ENCODE measurements at places on chromosomes 2 and 18. TPM values are rescaled to one million over a fixed set of nuclear protein-coding genes. Genes with fewer than 3 reads are reported as not detected.

The STAT4 gene
- total RNA-seq: 3.6 TPM

The FKBP7 gene
- 7.3 TPM for total RNA-seq

The SPHKAP gene
- 0.09 TPM for total RNA-seq

The LIMS2 gene
- total RNA-seq: 29.9 TPM

The WDR54 gene
- 4.8 TPM for total RNA-seq

The UGT1A8 gene
- 12.2 TPM for total RNA-seq

The CHRNG gene
- not detected for total RNA-seq

The GAL3ST2 gene
- total RNA-seq: 42.4 TPM

The NCKAP1 gene
- 81.5 TPM for total RNA-seq

The CD8B2 gene
- 0.26 TPM for total RNA-seq

The KLF11 gene
- total RNA-seq: 11.9 TPM

The DNAJC27 gene
- 4.9 TPM for total RNA-seq

The POTEC gene
- not detected for total RNA-seq

The GREB1L gene
- total RNA-seq: 0.29 TPM

The PLEK gene
- total RNA-seq: 16.0 TPM

The CRYGD gene
- not detected for total RNA-seq

The POTEE gene
- 0.12 TPM for total RNA-seq

The DES gene
- 4,715 TPM for total RNA-seq

The SCG2 gene
- 3.5 TPM for total RNA-seq

The UGT1A4 gene
- 7.0 TPM for total RNA-seq

The DOK6 gene
- 0.12 TPM for total RNA-seq

The TEX44 gene
- total RNA-seq: not detected

The CXCR1 gene
- 0.27 TPM for total RNA-seq

The OTOF gene
- total RNA-seq: not detected

The ODC1 gene
- total RNA-seq: 35.7 TPM

The NCKAP5 gene
- 6.3 TPM for total RNA-seq

The M1AP gene
- 0.31 TPM for total RNA-seq

The PDE1A gene
- 10.8 TPM for total RNA-seq

The ALPI gene
- 24.4 TPM for total RNA-seq

The SERPINB4 gene
- not detected for total RNA-seq

The ZRANB3 gene
- total RNA-seq: 5.0 TPM

The DCDC2C gene
- 0.35 TPM for total RNA-seq

The TBR1 gene
- total RNA-seq: not detected

The POMC gene
- 1.8 TPM for total RNA-seq

The ACTR3 gene
- total RNA-seq: 227 TPM

The BCL11A gene
- total RNA-seq: 59.6 TPM

The PLGLB1 gene
- 2.1 TPM for total RNA-seq

The PNKD gene
- total RNA-seq: 92.1 TPM

The KCNE4 gene
- 5.8 TPM for total RNA-seq

The PKDCC gene
- 79.3 TPM for total RNA-seq

The ZAP70 gene
- 5.4 TPM for total RNA-seq

The CCDC178 gene
- not detected for total RNA-seq

The PNPT1 gene
- total RNA-seq: 14.8 TPM

The CHCHD5 gene
- 26.1 TPM for total RNA-seq

The FHOD3 gene
- 4.0 TPM for total RNA-seq

All from mucosa of descending colon (tissue), 3 donors.